ENCODE measurements at places on chromosomes 7 and 10. TPM values are rescaled to one million over a fixed set of nuclear protein-coding genes. Genes with fewer than 3 reads are reported as not detected.

GRCh38 chr7:123537026-123537642 lies 2.7 kb upstream of the IQUB start:
- ATAC-seq: no peak

DNA sequence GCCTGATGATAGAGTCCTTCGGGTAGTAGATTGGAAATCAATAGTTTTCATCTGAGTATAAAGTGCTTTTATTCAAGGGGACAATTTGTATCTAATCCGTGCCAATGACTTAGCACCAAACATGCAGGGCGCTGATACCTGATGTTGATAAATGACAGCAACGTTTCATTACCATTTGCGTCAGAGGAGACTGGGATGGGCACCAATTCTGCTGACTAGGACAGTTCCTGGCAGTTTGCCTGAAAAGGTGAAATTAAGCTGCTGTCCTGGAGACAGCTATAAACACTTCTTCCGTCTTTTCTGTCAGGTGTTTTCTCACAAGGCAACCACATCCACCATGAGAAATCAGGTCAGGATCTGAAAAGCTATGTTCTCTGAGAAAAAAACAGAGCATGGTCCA lies 1136.4 kb downstream of the TYW1 start:
- ATAC-seq: no peak

The HOXA11 gene
- total RNA-seq: 0.12 TPM

The UNC5B gene
- 3.4 TPM for total RNA-seq

GRCh38 chr10:22309180-22310000 lies 6.8 kb upstream of the COMMD3 start:
- no peak for ATAC-seq

- no peak for ATAC-seq
These were observed 327.2 kb downstream of the MDFIC start for GRCh38 chr7:115249080-115249479.

DNA sequence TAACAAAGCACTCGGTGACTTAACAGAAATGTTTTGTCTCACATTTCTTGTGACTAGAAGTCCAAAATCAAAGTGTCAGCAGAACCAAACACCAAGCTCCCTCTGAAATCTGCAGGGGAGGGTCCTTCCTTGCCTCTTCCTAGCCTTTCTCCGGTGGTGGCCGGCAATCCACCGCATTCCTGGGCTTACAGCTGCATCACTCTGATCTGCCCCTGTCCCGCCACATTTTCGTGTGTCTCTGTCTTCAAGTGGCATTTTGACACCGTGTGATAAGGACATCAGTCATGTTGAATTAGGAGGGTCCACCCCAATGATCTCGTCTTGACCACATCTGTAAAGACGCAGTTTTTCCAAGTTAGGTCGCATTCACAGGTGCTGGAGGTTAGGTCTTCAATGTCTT lies 30.5 kb upstream of the TOMM7 start:
- no peak for ATAC-seq

The PPP1R3A gene
- total RNA-seq: not detected

The TMEM213 gene
- total RNA-seq: not detected

DNA sequence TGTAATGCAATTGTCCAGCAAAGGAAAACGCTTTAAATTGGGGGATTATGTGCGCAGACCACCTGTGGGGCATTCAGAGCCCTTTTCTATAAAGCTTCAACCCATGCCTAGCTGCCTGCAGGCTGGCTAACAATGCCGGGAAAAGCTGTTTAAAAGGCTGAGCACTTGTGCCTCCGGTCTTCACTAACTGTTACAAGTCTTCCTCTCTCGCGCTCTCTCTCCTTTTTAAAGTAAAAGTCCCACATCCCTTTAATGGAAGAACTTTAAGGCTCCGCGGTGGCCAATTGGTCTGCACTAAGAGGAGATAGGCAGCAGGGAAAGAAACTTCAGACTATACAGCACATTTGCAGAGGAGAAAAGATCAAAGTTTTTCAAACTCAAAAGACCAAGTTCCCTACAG lies 4.6 kb downstream of the FZD8 start:
- no peak for ATAC-seq

GRCh38 chr10:20354166-20354565 lies 537.9 kb downstream of the PLXDC2 start:
- ATAC-seq: no peak

The IL2RA gene
- total RNA-seq: 0.31 TPM

The LAMB4 gene
- total RNA-seq: not detected

GRCh38 chr10:119341459-119342301 lies 134.3 kb downstream of the GRK5 start:
- peak; percentile 76 for ATAC-seq

DNA sequence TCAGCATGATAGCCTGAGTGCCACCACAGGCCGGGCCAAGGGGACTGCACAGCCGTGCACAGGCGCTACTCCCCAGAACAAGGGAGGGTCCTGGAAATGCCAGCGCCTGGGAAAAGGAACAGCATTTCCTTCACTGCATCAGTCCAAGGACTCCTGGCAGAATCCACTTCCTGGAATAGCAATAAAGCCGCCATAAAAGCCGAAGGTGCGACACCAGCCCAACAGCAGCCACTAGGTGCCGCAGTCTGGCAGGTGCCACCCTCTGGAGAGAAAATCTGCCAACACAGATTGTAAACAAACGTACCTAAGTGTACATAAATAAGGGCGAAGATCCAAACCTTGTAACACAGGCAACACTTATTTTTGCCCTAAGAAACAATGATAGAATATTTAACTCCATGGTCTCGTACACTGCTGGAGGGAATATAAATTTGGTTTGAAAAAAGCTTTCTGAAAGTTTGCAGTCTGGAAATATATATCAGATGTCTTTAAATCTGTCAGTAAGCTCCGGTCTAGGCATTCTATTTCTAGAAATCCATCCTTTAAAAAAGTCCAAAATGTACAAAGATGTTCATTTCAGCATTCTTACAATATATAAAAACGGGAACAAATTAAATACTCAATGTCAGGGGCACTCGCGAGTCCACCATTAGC lies 22.2 kb downstream of the VOPP1 start:
- ATAC-seq: no peak

GRCh38 chr7:78642751-78643150 lies 810.7 kb downstream of the MAGI2 start:
- no peak for ATAC-seq

- no peak for ATAC-seq
These were observed 351.9 kb downstream of the CXCL12 start for GRCh38 chr10:44033008-44033407.

GRCh38 chr10:95247200-95247880 lies 43.5 kb downstream of the PDLIM1 start:
- no peak for ATAC-seq

The COX19 gene
- total RNA-seq: 16.7 TPM

GRCh38 chr10:9262770-9263169 lies 1208.3 kb downstream of the GATA3 start:
- no peak for ATAC-seq

- ATAC-seq: no peak
These were observed 282.0 kb upstream of the ADARB2 start for GRCh38 chr10:2019281-2019680.

- no peak for ATAC-seq
These were observed 8.9 kb upstream of the LRRC18 start for GRCh38 chr10:48948470-48949037.
